Activated CD8-positive, alpha-beta memory T cell treated with anti-CD3 and anti-CD28 coated beads, Interleukin-2, amount 50 U/mL, for 48 hours (primary cell): ENCODE measurements at places on chromosomes 1 and 21.

DNA sequence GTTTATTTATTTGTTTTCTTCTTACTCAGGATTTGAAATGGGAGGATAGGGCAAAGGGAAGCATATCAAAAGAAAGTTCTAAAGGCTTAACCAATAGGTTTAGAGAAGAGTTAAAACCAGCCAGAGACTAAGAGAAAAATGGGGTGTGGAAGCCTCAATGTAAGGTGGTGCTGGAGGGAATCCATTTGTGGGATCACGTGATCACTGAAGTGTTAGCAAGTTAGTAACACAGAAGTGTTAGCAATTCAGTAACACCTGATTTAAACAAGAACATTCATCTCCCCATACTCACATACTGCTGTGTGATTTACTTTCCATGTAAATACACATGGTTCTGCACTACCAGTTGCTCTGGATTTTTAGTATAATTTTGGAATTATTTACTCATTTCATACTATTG is 451.2 kb downstream of the DISC1 start:
- no peak for DNase-seq

GRCh38 chr21:43949499-43950208 is 62.5 kb upstream of the TRAPPC10 start:
- no peak for DNase-seq

- DNase-seq = no peak
Observed at GRCh38 chr1:119556423-119556822, 49.4 kb downstream of the HSD3B1 start.

GRCh38 chr1:44366371-44366975 is 11.4 kb upstream of the ERI3 start:
- DNase-seq = no peak

- no peak for DNase-seq
Observed at GRCh38 chr1:150558303-150558704, 9.1 kb downstream of the ADAMTSL4 start.

GRCh38 chr1:187513190-187513589 is 684.4 kb downstream of the PLA2G4A start:
- DNase-seq = no peak

- DNase-seq = no peak
Observed at GRCh38 chr1:182955596-182956588, 2.9 kb upstream of the SHCBP1L start.

DNA sequence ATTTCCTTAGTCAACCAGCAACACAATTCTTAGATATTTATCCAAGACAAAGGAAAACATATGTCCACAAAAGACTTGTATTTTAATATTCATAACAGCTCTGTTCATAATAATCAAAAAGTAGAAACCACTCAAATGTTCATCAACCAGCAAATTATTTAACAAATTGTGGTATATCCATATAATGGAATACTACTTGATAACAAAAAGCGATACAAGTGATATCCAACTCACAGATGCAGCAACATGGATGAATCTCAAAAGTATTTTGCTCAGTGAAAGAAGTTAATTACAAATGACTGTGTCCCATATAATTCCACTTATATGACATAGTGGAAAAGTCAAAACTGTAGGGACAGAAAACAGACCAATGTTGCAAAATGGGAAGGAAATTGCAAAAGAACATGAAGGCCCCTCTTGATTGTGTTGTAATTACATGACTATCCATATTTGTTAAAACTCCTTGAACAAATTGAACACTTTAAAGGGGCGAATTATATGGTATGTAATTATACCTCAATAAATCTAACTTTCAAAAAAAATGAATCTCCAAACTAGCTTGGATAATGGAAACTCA is 116.9 kb downstream of the EDEM3 start:
- no peak for DNase-seq

DNA sequence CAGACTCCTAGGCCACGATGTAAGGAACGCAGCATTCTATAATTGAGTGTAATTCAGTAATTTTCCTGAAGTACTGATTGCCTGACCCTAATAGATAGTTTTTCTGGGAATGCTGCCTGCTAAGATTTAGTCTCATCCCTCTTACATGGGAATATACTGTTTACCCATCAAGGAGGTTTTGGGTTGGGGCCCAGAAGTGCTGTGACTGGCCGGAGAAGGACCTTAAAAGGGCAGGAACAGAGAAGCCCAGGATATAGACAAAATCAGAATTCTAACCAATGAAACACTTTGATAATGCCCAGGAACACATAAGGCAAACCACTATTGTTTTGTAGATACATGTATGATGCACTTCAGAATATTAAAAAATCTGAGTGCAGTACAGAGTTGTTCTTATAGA is 111.6 kb downstream of the RGS2 start:
- no peak for DNase-seq

DNA sequence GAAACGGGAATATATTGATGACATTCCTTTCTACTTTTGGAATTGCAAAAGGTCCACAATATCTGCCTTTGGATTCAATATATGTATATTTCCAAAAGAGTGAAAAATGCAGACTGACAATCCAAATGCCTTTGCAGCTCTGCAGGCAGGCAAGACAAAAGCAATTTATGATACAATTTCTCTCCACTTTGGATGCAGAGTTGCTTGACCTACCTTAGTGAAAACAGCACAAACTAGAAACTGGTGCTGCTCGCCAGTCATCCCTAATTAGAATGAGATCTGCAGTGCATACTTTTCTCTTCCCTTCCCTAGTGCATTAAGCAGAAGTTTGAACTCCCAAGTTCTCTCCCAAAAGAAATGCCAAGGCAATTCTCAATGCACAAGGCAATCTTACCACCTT is 56.8 kb downstream of the KIAA0319L start:
- DNase-seq = no peak

GRCh38 chr1:15254559-15254958 is 7.5 kb downstream of the FHAD1 start:
- DNase-seq = no peak

GRCh38 chr1:90335558-90335957 is 340.6 kb downstream of the ZNF326 start:
- DNase-seq = no peak

DNA sequence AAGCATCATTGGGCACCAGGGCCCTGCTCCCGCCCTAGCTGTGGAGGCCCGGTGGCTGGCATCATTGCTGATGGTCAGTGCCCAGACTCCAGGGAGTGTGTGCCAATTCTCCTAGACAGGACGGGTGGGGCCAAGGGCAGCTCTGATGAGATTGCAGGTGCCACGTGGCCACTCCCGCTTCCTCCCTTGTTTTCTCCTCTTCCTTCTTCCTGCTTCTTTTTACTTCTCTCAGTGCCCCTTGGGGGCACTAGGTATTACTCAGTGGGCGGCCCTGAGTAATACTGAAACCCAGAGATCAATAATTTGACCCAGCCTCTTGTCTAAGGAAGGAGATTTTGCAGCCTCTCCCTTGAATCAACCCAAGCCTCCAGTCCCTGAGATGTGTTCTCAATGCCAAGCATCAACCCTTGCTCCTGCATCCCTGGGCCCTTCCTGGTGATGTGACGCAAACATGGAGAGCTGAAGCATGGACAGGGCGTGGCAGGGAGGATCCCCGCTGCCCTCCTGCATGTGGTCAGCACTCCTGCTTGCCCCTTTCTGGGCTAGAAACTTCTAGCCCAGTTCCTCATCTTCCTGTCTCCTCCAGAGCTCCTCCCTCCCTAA is 32.4 kb downstream of the CDK18 start:
- DNase-seq = peak; percentile 51

- peak; percentile 70 for DNase-seq
Observed at GRCh38 chr1:91803847-91804545, 82.0 kb downstream of the TGFBR3 start.

GRCh38 chr1:115428256-115428655 is 90.2 kb upstream of the NGF start:
- DNase-seq = no peak

DNA sequence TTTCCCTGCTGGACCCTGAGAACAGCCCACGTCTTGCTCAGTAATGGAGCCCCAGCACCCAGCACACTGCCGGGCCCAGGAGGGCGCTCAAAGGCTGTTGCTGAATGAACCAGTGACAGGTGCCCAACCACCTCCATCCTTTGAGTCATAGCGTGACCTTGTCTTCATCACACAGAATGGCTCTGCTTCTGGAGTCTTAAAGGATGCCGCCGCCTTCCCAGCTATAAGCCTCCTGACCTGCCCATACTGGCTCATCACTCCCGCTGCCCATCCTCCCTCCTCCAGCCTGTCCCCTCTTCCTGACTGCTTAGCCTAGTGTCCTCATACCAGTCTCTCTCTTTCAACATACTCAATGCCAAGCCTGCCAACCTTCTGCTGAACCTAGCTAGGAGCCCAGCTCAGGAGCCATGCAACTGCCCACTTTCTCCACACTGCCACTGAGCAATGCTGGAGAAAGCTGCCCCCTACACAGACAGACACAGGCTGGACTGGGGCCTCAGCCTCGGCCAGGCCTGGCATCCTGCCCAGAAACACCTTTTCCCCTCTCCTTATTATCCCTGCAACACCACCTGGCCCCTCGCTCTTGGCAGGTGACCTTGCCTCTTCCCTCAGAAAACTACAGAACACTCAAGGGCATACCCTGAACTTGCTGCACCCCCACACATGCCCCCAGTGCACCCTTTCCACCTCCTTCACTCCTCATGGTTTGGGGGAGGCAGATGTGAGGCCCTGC is 14.1 kb downstream of the TTC39A start:
- DNase-seq = no peak

DNA sequence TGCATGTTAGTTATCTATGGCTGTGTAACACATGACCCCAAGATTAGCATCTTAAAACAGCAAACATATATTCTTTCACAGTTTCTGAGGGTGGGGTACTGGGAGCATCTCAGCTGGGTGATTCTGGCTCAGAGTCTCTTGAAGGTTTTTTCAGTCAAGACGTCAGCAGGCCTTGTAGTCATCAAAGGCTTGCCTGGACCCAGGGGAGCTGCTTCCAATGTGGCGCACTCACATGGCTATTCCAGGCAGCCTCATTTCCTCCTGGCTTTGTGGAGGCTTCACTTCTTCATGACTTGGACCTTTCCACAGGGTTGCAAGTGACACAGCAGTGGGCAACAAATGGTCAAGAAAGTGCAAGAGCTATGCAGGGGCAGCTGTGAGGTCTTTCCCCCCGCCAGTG is 114.7 kb downstream of the ACTL8 start:
- DNase-seq = no peak

DNA sequence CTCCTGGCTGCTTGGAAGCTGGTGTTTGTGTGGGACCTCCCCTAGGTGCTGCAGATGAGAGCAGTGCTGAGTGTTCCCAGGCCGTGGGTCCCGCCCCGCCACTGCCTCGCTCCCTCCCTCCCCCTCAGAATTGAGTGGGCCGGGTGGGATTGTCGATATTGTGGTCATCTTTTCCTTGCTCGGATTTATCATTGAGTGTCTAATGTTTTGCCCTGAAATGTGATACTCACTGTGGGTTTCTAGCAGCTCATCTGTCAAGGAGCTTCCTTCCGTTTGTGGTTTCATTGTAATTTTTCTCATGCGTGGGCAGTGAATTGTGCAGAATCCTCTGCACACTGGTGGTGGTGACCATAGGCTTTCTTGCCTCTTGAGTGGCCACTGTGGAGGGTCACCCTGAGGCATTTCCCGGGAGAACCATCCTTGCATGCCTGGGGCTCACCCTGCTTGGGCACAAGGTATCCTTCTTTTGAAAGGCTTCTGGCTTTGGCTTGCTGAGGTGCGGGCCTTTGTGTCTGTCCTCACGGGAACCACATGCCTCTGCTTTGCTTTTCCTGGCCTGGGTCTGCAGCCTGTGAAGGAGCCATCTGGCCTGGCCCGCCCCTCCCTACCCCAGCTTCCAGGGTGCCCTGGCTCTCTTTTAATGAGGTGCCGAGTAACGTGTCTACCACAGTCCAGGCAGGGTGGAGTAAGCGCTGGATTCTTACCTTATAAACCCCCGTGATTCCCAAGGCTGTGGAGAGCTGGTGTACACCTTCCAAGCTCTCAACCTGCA is 25.6 kb downstream of the SLX9 start:
- no peak for DNase-seq

DNA sequence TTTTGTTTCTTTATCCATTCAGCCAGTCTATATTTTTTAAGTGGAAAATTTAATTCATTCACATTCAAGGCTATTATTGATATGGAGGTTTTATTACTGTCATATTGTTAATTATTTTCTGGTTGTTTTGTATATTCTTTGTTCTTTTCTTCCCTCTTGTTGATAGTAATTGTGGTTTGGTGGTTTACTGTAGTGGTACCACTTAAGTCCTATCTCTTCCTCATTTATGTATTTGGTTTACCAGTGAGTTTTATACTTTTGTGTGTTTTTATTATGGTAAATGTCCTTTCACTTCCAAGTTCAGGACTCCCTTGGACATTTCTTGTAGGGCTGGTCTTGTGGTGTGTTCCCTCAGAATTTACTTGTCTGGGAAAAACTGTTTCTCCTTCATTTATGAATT is 28.1 kb upstream of the PM20D1 start:
- DNase-seq = no peak

GRCh38 chr1:175050992-175051391 is 16.6 kb upstream of the TNN start:
- DNase-seq = no peak

DNA sequence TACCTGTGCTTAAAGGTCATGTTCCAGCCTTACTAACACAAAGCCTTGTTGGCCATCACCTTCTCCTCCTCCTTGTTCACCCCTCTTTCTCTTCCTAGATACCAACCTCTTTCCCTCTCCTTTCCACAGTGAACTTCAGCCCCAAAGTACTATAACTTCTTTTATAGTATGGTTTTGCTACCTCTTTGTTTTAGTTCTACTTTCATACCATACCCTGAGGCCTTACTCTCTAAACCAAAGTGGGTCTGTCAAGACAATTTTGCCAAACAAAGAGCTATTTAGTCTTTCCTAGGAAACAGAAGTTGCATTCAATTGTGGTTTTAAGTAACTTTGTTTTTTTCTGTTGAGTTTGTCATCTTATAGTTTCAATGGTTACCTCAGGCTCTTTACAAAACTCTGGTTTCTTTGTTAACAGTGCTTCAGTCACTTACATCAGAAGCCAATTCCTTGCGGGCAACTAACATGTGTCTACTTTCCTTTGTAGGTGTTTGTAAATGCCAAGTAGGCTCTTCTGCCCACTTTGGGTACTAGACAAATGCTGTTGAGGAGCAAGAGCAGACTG is 623.9 kb upstream of the PKN2 start:
- no peak for DNase-seq

GRCh38 chr21:46516068-46516467 is 57.4 kb downstream of the DIP2A start:
- no peak for DNase-seq

DNA sequence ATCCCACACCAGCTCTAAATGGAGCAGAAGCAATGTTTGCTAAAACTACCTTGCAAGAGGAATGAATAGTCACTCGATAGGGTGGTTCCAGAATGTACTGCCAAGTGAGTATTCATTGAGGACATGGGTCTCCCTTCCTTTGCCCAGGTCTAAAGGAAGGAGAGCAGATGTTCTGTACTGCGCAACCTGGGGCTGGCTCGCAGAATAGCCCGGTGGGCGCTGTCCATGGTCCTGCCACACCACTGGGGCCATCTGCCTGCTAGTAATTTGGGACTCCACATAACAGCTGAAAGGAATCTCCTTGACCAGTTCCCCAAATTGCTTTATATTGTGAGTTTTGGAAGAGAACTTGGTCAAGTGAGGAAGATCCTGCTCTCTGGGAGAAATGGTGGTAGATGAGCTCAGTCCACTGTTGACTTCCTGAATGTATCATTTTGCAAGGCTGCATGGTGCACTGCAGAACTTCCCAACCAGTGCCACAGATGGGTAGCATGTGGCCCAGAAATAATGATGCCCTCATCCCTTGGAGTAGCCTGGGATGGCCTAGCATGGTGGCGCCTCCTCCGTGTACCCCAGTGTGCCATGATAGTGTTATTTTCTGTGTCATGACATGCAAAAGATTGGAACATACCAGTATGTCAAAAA is 5.7 kb downstream of the SLC6A17 start:
- peak; percentile 82 for DNase-seq
